ENCODE measurements at places on chromosomes 6 and 20. TPM values are rescaled to one million over a fixed set of nuclear protein-coding genes. Genes with fewer than 3 reads are reported as not detected.

- DNase-seq = no peak
Observed at GRCh38 chr20:45538209-45538799, 978 bp downstream of the WFDC6 start.

DNA sequence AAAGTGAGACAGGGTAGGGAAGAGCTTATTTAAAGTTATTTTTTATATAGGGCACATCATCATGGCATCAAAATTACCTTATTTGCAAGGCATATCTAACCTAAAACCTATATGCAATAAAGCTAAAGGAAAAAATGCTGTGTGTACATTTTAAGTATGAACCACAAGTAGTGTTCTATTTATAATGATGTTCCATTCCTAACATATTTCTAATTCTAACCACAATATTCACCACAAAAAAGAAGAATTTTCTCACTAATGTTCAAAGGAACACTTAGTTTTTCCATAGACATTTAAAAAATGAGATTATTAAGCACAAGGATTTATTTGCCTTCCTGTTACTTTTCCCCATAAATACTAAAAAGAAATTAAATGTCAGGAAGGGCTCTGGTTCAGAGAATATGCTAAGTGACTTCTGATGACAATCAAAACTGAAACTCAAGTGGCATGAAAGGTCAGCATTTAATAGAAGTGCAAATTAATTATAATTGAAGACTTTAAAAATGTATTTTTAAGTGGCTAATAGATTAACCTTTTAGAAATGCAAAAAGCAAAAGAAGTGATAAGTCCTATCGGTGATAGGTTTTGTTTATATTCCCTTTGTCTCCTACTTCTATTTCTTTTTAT, 25.1 kb downstream of the GPR63 start:
- no peak for DNase-seq

GRCh38 chr6:13908955-13909381, 15.8 kb upstream of the RNF182 start:
- DNase-seq = no peak

DNA sequence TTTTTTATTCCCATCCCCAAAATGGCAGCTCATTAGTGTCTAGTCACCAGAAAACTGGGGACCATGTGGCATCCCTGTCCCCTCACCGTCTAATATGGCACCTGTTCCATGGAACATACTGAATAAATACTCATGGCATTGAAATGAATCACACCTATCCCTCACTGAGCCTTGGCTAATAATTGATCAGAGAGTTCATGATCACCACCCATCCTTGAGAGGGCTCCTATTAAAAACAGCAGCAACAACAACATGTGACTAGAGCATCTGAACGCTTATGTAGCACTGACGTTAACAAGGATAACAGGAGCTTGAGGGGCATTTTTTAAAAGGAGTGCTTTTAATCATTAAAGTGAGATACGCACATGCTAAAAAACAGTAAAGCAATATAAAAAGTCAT, 1111.6 kb upstream of the FLRT3 start:
- no peak for DNase-seq

DNA sequence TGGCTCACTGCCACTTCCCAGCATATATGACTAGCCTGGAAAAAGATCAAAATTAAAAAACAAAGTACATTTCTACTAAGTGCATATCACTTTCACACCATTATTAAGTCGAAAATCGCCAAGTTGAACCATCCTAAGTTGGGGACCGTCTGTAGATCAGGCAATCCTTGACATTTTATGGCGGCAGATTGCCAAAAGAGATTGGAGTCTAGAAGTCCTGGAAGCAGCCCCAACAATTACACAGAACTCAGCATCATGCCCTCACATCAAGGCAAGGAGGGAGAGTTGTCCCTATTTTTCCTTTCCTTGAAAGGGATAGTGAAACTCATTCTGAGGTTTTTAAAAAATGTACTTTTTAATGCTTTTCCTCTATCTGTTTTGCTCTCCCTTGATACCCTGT, 30.7 kb downstream of the SLC22A3 start:
- DNase-seq = no peak

GRCh38 chr6:1222728-1223595, 88.9 kb upstream of the FOXQ1 start:
- DNase-seq = no peak

The EHMT2 gene
- 49.4 TPM for total RNA-seq

- DNase-seq = no peak
Observed at GRCh38 chr6:44381739-44382138, 5.8 kb upstream of the CDC5L start.

DNA sequence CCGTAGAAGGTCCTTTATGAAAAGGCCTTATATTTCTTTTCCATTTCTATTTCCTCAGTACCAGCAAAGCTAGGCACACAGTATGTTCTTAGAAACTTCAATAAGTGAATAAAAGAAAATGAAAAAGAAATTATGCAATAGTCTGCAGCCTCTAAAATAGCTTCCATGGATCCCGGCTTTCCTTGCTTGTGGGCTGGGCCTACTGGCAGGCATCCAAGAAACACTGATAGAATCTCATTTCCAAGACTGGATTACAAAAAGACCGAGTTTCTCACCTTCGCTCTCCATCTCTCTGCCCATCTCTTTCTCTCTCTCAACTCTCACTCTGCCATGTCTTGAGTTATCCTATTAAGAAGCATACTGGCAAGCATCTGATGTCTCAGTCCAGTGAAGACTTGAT, 187.5 kb upstream of the FKBP1C start:
- no peak for DNase-seq

DNA sequence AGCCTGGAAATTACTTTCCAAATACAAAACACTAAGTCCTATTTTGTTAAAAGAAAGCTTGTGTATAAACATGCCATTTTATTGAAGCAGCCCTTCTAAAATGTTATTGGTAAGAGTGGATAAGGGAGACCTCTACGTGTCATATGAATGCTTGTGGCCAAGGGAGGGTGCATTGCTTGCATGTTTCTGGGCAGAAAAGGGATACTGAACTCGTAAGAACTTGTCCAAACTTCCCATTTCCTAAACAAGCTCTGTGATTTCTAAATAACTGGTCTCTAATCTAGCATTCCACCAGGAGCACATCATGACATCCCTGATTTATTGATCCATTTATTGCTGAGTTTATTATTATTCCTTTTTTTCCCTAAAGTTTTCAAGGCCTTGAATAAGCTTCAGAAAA, 474.1 kb downstream of the CD109 start:
- no peak for DNase-seq

GRCh38 chr6:4531406-4531805, 244.8 kb upstream of the CDYL start:
- no peak for DNase-seq

DNA sequence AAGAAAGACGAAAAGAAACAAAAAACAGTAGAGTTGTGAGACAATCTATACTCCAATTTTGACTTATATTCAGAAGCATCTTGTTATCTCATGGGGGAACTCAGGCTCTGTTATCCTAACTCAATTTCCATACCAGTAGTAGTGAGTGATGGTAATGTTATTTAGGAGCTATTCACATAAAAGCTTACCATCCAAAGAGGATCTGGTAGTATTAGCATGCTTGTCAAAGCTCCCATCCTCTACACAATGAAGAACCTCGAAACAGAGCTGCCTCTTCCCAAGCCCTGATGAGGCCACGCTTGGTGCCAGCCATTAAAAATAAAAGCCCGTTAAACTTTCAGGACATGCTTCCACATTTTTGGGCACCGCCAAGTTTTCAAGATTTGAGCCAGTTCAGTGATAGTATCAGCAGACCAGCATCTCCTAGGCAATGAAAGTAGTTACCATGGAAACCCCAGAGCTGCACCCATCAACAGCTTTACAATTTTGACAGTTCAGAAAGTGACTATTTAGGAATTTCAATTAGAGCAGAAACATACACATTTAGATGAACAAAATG, 173.3 kb downstream of the CD83 start:
- no peak for DNase-seq

The DACT2 gene
- total RNA-seq = 1.9 TPM

- DNase-seq = no peak
Observed at GRCh38 chr6:6649824-6650349, 61.4 kb downstream of the LY86 start.

GRCh38 chr6:134680021-134680420, 269.9 kb downstream of the ALDH8A1 start:
- no peak for DNase-seq

GRCh38 chr6:132131758-132132157, 180.6 kb upstream of the CCN2 start:
- DNase-seq = no peak

DNA sequence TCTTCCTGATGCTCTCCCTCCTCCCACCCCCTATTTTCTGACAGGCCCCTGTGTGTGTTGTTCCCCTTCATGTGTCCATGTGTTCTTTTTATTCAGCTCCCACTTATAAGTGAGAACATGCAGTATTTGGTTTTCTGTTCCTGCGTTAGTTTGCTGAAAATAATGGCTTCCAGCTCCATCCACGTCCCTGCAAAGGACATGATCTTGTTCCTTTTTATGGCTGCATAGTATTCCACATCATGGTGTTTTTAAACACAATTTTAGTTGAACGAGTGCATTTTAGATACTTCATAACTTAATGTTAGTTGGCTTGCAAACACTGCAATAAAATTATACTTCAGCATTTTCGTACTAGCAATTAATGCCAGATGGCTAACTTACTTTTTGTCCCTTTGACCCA, 28.5 kb downstream of the COL9A1 start:
- no peak for DNase-seq

GRCh38 chr20:32438331-32438858, 80.3 kb downstream of the ASXL1 start:
- no peak for DNase-seq

- DNase-seq = no peak
Observed at GRCh38 chr20:54110457-54110856, 40.1 kb upstream of the BCAS1 start.

DNA sequence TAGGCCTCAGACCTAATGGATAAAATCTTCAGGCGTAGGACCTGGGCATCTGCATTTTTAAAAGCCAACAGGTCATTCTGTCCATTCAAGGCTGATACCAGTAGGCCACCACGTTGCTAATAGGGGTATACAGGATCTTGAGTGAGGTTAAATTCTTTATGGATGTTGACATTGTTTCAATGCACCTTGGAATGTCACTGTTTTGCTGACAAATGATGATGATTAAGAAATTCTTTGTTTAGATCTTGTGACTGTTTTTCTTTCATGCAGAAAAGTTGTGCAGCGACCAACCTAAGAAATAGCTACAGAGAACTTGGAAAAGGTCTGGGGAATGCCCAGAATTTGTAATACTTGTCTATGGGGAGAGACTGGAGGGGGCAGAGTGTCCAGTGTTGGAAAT, 101.1 kb upstream of the CLDN20 start:
- no peak for DNase-seq

The IPCEF1 gene
- total RNA-seq = 5.0 TPM

DNA sequence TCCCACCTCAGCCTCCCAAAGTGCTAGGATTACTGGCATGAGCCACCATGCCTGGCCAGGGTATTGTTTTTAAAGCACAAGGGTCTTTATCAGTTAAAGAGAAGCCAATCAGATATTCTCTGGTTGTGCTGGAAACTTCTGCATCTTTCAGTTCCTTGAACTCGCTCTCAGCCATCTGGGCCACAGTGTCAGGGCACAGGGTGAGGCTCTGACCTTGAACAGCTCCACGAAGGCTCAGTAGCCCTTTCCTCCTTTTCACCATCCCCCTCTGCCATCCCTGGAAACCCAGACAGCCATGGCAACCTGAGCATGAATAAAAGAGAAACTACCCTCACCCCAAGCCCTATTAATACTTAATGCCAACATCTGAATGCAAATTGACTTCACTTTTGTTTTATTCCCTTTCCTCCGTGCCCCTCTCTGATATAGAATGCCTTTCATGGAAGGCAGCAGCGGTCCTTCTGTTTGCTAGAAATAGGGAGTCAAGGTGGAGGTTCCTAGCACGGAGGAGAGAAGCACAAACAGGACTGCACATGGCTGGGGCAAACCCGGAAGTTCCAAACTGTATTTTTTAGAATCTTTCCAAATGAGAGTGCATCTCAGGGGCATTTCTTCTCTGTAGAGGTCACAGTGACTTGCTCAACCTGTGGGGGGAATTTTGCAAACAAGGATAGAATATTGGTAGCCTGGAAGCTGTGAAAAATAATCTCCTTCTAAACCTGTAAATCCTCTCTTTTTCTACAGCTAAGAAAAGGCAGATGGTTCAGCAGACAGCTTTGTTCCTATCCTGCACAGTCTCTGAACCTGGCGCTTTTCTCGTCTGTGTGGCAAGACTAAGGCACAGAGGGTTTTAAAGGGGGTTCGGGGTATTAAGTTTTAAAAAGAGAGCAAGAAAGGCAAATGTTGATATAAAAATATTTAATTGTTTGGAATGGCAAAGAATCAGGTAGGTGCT, 176.4 kb upstream of the RREB1 start:
- no peak for DNase-seq

The PAX1 gene
- 0.27 TPM for total RNA-seq

The BTBD3 gene
- total RNA-seq = 52.5 TPM

- no peak for DNase-seq
Observed at GRCh38 chr6:52180787-52181558, 5.2 kb upstream of the IL17A start.

The AKAP12 gene
- total RNA-seq = 142 TPM

The HSPA1L gene
- total RNA-seq = 2.8 TPM

The SOX18 gene
- total RNA-seq = 134 TPM

- no peak for DNase-seq
Observed at GRCh38 chr6:45677381-45678284, 299.9 kb upstream of the SUPT3H start.

The GPX5 gene
- total RNA-seq = not detected

GRCh38 chr6:144644776-144645175, 359.6 kb downstream of the UTRN start:
- DNase-seq = no peak

The DBNDD2 gene
- total RNA-seq = 49.0 TPM

DNA sequence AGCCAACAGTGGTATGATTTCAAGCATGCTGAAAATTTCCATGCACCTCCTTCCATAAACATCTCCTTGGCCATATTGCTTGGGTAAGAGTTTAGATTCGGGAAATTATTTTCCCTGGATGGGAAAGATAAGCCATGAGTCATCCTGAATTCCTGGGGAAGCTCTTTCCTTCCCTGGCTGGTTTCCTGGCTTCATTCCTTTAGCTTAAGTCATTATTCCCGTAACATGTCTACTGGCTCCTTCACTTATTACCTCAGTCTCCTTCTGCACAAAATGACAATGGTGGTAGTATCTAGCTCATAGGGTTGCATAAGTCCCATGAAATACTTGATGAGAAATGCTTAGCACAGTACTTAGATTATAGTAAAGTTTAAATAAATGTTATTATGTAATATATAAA, 27.6 kb downstream of the TINAG start:
- DNase-seq = no peak

GRCh38 chr6:24500683-24501082, 5.9 kb downstream of the ALDH5A1 start:
- DNase-seq = no peak

DNA sequence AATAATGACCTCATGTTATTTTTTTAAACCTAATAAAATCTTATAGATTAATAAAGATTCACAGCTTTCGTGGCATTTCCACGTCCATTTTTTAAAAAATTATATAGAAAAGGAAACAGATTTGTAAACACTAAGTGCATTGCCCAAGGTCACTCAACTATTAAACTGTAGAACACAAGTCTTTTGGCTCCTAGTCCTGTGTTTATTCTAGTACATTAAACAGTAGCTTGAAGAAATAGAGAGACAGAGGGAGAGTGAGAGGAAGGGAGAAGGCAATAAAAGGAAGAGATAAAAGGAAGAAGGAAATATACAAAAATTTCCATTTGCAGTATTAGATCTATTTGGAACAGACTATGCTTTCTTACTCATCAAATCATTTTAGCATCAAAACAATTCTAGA, 586.7 kb upstream of the CITED2 start:
- no peak for DNase-seq

GRCh38 chr6:142531727-142532126, 229.9 kb downstream of the ADGRG6 start:
- no peak for DNase-seq

GRCh38 chr6:159691133-159691962, 1.7 kb downstream of the SOD2 start:
- no peak for DNase-seq

The JPH2 gene
- total RNA-seq = 1.5 TPM
